COR-L47 (cell line): ENCODE measurements at places on chromosomes 2 and 18.

DNA sequence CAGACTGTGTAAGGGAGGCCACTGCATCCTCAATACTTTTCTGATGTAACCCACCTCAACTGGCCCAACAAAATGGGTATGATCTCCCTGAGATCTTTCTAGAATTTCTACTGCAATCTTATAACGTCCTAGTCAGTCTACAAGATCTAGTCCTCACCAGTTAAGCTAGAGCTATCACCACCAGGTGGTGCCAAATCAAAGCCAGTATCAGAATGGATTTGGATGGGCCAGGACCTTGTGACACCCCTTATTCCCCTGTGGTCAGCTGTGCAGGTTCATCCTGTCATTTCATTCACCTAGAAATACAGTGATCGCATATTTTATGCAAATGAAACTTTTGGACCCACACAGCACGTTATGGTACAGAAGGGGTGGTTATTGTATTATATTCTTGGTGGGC lies 90.3 kb downstream of the OLA1 start:
- DNase-seq = peak; percentile 31

DNA sequence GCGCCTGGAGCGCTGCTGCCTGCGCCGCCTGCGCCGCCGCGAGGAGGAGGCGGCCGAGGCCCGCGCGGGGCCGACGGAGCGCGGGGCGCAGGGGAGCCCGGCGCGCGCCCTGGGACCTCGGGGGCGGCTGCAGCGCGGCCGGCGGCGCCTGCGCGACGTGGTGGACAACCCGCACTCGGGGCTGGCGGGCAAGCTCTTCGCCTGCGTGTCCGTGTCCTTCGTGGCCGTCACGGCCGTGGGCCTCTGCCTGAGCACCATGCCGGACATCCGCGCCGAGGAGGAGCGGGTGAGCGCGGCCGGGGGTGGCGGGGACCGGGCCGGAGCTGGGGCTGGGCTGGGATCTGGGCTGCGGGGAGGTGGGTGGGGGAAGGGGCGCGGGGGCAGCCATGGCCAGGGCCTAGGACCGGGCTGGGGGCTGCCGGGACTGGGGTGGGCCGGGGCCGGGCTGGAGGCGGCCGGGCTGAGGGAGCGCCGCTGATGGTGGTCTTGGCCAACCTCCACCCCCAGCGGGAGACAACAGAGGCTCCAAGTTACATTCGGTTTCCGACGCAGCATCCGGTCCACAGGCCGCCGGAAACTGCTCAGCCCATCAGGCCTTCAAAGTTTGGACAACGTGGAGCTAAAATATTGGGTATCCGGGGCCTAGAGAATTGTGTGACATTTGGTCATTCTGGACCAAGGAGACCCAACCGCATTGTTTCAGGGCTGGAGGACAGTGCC lies 66.4 kb downstream of the KCNG2 start:
- no peak for DNase-seq

- DNase-seq = peak; percentile 65
These were observed 34.1 kb downstream of the ODC1 start for GRCh38 chr2:10413991-10414451.

GRCh38 chr2:12269041-12269972 lies 447.4 kb upstream of the TRIB2 start:
- no peak for DNase-seq

DNA sequence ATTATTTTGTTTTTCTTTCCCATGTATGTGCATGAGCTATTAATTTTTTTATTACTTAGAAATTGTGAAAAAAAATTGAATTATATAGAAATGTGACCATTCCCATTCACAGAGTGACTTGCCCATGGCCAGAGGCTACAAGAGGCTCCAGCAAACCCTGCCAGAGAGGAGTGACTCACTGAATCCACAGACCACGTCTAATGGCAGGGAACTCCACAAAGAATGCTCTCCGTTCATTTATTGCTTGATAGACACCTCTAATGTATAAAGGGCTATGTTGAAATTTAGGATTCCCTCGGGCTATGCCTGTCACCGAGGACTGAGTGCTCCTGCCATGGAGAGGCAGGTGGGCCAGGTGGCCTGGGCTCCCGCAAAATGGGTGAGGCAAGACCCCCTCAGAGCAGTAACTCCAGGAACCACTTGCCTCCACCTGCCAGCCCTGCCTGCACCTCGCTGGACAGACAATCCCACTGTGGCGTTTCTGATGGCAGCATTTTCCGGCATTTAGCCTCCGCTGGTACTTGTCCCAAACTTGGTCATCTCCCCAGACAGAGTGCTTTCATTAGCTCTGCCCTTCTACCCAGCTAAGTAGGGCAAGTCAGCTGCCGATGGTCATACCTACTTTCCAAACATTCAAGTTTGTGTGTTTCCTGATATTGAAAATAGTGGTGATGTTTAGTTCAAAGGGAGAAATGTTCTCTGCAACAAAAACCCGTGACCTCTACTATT lies 200.3 kb downstream of the PRKCE start:
- peak; percentile 10 for DNase-seq

GRCh38 chr2:138274421-138275291 lies 226.9 kb upstream of the SPOPL start:
- no peak for DNase-seq
